Retina (tissue), 1 donor: ENCODE measurements at places on chromosomes 5 and 9.

DNA sequence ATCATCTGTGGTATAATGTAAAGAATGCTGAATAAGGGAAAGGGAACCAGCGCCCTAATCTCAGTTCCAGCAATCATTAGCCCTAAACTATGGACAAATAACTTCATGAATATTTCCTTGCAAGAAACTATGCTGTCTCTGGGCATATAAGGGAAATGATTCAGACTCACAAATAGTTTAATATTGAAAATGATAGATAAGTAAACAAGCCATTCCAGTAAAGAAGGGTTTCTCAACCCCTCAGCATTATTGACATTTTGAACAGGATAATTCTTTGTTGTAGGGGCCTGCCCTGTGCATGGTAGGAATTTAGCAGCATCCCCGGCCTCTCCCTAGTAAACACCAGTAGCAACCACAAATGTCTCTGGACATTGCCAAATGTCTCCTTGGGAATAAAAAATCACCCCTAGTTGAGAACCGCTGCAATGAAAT is 23.8 kb downstream of the C5 start:
- DNase-seq, result no peak

- no peak for DNase-seq
Observed at GRCh38 chr5:60929024-60929423, 15.8 kb downstream of the ERCC8 start.

DNA sequence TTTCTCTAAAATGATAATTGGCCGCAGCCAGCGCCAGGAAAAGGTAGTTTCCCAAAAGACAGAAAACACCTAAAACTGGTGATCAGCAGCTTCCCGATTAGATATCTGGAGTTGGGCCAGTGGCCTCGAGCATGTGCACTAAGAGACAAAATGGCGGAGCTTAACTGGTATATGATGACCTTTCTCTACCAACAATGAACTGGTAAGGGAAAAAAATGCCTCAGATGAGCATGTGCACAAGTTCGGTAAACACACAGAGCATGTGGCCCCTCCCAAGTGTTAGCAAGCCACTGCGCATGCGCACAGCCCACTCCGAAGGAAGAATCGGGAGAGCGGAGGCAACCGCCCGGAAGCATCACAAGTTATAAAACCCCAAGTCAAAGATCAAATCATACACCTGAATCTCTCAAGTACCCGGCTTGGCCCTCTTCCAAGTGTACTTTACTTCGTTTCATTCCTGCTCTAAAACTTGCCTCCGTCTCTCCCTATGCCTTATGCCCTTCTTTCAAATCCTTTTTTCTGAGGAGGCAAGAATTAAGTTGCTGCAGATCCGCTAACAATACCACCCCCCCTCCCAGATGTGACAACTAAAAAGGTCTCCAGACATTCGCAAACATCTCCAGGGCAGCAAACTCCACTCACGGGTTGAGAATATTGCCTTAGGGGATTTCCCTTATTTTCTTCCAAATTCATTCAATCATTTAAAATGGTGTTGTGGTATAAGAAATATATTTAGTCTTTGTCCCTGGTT is 15.0 kb upstream of the PTBP3 start:
- DNase-seq, result peak; percentile 77

- no peak for DNase-seq
Observed at GRCh38 chr5:124515497-124516245, 230.8 kb downstream of the ZNF608 start.

GRCh38 chr5:59609501-59610265 is 283.8 kb downstream of the PDE4D start:
- DNase-seq, result no peak

- no peak for DNase-seq
Observed at GRCh38 chr5:82100303-82101077, 128.7 kb downstream of the ATG10 start.

GRCh38 chr5:149367249-149367971 is 9.6 kb downstream of the PCYOX1L start:
- peak; percentile 65 for DNase-seq

DNA sequence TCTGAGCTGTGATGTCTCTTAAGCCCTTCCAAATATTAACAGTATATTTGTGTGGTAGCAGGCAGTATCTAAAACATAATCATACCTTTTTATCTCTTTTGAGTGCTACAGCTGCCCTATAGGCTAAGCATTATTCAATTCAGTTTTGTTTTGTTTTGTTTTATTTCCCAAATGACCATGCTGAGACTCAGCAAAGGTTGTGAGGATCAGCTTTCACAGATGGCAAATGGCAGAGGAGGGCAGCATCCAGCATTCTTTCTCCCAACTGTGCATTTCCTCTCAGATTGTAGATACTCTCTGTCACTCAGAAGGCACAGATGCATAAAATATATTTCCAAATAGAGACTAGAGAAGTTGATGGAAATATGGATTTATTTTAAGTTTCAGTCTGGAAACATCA is 90.7 kb downstream of the DAPK1 start:
- no peak for DNase-seq

GRCh38 chr9:76658510-76659231 is 105.6 kb upstream of the PCA3 start:
- no peak for DNase-seq

- DNase-seq, result no peak
Observed at GRCh38 chr9:73167614-73168013, 15.9 kb downstream of the ANXA1 start.

GRCh38 chr5:160263326-160263855 is 34.1 kb downstream of the FABP6 start:
- peak; percentile 50 for DNase-seq

- DNase-seq, result no peak
Observed at GRCh38 chr5:176447591-176447977, 601 bp upstream of the FAF2 start.

DNA sequence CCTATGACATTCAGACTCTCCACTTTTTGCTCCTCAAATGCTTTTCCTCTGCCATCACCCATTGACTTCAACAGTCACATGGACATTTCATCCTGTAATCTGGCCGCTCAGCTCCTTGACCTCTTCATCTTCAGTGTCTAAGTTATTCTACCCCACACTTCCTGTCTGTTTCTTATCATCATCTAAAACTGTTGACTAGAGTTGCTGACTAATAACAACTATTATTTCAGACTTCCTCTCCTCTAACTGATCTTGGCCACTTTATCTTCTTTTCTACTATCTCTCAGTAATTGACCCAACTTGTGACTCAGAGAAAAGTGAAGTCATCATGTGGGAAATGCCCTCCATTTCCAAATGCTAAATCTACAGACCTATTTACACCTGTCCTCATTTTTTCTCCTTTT is 254.7 kb upstream of the TRPC7 start:
- no peak for DNase-seq

- no peak for DNase-seq
Observed at GRCh38 chr5:124398460-124398859, 348.0 kb downstream of the ZNF608 start.
